ENCODE measurements at places on chromosomes 16 and 17.

- DNase-seq, result no peak
These were observed 45.8 kb upstream of the ATF7IP2 start for GRCh38 chr16:10339777-10340732.

- DNase-seq, result no peak
These were observed 1.6 kb downstream of the ITGA3 start for GRCh38 chr17:50057521-50057991.

DNA sequence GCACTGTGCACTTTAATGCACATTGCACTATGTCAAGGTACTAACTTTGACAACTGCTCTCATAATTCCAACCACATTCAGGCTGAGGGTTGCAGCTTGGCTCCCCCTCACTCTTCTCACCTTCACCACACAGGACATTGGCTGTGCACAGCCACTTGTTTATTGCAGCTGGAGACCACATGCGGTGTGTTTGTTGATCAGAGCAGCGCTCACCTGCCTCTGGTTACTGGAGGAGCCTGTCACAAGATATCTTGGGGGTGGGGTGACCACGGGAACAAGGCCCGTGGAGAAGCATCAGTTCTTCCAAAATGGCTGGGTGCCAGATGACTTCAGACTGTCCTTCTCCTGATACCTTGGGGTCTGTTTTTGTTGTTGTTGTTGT is 10.6 kb upstream of the CCL5 start:
- DNase-seq, result no peak

DNA sequence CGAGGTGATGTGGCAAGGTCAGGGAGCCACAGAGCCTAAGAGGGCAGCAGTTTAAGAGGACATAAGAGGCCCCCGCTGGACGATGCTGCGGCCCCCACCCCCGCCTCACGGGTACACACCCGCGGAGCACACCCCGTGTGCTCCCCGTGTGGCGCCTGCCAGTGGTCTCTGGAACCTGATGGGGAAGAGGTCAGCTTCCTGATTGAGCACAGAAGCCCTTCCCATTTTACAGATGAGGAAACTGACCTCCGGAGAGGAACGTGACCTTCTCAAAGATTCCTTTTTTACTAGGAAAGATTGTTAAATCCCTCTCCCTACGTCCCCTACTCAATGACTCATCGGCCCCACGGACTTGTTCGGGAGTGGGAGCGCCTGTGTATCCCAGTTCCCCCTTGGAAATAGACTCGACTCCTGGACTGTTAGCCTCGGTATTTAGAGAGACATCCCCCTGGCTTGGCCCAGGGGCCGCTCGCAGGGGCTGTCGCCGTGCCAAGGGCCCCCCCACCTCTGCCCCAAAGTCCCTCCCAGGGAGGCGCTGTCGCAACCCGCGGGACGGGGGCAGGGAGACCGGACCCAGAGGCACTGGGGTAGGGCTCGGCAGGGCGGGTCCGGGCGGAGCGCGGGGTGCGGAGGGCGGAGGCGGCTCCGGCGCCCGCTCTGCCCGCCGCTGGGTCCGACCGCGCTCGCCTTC is at the start of gene ABCC3:
Gene ABCC3 (plus strand): TSS at position 658 of the 691 bp plus-strand sequence. CDS start 56 bp downstream, outside the sequence.
- DNase-seq, result no peak

DNA sequence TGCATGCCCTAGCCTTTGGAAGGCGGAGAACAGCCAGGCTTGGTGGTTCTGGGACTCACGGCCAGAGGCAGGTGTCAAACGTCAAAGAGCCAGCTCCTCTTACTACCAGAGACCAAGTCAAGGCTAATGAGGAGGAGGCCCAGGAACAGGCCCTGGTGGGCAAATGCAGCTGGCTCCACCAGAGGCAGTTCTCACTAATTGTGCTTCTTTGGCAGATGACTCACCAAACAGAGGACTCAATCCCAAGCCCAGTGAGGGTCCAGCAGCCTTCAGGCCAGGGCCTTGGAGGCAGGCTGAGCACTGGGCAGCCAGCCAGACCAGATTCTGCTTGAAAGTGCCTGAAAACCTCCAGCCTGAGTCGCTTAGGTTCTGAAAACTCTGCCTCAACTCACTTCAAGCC is 336.5 kb upstream of the CDH5 start:
- no peak for DNase-seq

DNA sequence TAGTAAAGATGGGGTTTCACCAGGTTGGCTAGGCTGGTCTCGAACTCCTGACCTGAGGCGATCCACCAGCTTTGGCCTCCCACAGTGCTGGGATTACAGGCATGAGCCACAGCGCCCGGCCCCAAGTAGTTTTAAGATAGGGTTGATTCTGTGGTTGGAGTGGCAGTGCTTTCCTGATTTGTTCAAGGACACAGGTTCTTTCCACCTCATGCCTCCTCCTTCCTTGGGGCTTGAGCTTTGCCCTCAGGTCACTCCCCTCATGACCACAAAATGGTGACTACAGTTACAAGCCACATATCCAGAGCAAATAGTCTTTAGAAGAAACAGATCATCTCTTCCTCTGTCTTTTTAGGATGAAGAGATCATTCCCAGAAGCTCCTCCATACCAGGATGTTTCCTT is 25.3 kb upstream of the SMURF2 start:
- DNase-seq, result no peak

DNA sequence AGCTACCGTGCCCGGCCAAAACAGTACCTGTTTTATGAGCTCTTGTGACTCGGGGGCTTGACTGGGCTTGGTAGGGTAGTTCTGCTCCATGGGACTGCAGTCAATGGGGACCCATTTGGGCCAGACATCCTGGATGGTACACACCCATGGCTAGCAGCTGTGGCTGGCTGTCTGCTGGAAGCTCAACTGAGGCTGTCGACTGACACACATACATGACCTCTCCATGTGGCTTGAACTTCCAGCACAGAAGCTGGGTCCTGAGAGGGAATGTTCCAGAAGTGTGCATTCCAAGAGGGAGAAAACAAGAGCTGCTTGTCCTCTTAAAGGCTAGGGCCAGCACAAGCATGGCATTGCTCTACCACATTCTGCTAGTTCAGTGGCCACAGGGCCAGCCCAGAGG is 14.9 kb upstream of the NKD1 start:
- no peak for DNase-seq

DNA sequence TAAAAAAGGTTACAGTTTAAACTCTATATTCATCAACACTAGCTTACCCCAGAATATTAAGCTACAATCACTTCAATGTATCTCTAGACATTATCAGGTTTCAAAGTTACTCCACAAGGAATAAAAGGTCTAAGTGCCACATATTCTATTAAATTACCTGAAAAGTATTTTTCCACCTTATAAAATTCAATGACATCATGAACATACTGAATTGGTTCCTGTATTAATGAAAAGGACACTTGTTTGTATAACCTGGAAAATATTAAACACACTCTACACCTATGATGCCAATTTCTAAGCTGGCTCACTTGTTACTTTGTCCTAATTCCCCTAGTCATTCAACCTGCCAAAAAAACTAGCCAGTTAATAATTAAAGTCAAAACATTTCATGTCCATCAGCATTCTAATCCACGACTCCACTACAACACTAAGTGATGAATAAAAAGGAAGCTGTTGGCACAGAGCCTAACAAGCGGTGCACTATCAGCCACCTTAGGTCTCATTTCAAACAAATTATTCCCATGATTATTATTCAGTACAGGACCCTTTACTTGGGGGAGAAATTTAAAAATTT is 12.2 kb downstream of the MED13 start:
- DNase-seq, result no peak

DNA sequence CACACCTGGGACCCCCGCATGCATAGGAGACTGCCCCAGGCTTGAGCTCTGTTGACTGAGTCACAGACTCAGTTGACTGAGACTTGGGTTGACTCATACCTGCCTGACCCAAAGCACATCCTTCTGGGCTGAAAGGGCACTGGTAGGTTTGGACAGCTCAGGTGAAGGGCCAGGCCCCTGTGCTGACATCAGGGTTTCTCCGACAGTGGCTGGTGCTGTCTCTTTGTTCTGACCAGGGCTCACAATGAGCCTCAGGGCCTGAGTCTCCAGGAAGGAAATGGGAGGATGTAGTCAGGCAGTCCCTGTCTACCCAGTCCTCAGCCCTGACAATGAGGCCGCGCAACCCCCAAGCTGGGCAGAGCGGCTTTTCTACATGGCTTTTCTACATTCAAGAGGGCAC is 6.5 kb downstream of the SPNS2 start:
- no peak for DNase-seq

DNA sequence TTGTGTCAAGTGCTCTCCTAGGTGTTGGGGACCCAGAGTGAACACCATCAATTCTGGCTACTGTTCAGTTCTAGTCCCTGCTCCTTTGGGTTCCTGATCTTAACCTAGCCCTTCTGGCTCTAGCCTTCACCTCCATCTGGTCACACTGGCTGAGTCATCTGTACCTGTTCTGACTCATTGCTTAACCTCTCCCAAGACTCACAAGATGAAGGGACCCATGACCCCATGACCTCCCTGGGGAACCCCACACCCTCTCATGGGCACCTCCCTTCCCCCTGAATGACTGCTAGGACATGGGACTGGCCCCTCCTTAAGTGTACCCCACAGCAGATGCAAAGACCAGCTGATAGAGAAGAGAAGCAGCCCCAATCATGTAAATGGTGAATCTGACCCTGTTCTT is 345.8 kb upstream of the CDH5 start:
- no peak for DNase-seq

DNA sequence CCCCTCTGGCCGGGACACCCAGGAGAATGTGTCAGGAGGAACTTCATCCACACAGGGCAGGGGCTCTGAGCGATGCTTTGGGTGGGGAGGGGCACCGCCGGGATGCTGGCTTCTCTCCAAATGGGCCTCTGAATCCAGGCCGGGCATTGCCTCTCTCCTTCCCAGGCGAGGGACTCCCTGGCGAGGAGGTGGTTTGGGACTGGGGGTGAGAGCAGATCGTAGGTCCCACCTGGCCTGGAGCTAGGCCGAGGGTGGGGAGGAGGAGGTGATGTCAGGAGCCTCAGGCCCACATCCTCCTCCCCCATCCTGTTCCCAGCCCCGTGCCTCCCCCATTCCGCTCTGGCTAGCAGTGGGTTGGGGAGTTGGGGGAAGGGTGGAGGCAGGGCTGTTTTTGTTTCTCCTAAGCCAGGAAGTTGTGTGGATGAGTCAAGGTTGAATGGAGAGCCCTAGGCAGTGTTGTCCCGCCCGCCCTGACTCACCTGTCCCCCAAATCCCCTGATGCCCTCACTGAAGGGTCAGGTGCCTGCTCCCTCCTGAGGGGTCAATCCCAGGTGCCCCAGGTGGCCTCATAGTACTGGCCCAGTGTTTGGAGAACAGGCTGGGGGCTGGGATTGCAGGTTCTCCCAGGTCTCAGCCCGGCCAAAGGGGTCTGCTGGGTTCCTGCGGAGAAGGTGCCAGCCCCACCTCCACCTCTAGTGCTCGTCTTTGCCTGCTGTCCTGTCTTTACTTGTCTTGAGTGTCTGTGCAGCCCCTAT is 2.8 kb downstream of the GRB7 start:
- DNase-seq, result no peak

DNA sequence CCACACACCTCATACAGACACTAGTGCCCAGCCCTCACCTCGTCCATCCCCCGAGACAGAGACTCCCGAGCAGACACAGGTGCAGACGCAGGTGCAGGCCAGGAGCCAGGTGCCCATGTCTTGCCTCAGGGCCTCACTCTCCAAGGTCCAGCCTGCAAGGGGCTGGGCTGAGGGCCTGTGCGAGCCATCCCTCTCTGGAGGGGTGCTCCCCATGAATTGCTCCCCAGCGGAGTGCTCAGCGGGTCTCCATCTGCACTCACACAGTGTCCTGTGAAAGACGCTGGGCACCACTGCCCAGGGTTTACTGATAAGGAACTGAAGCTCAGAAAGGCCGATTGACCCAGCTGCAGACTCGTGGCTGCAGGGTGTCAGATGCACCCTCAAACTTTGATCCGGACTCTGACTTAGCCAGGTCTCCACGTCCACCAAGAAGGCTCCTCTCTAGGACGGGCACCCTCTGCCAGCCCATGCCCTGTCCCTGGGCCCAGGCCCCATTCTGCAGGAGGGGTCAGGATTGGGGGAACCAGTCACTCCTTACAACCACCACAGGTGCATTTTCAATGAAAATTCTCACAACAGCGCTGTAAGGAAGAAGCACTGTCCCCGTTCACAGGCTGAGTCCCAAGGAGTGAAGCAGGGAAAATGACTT is 16.9 kb downstream of the POLR3K start:
- no peak for DNase-seq

DNA sequence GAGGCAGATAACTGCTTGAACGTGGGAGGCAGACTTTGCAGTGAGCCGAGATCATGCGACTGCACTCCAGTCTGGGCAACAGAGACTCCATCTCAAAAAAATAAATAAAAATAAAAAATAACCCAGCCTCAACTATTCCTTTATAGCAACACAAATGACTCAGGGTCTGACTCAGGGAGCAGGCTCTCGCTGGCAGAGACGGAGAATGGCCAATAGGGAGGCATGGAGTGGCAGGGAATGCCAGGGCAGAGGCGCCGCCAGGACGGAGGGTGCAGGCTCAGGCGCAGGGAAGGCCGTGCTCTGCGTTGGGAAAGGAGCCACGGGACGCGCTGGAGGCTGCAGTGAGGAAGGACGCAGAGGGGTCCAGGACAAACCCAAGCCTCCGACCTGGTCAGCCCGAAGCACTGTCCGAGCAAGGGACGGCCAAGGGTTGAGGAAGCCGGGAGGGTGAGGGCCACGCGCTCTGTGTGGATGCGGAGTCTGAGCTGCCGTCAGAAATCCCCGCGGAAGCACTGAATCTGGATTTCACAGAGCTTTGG is 40.3 kb downstream of the PKD1 start:
- DNase-seq, result no peak

DNA sequence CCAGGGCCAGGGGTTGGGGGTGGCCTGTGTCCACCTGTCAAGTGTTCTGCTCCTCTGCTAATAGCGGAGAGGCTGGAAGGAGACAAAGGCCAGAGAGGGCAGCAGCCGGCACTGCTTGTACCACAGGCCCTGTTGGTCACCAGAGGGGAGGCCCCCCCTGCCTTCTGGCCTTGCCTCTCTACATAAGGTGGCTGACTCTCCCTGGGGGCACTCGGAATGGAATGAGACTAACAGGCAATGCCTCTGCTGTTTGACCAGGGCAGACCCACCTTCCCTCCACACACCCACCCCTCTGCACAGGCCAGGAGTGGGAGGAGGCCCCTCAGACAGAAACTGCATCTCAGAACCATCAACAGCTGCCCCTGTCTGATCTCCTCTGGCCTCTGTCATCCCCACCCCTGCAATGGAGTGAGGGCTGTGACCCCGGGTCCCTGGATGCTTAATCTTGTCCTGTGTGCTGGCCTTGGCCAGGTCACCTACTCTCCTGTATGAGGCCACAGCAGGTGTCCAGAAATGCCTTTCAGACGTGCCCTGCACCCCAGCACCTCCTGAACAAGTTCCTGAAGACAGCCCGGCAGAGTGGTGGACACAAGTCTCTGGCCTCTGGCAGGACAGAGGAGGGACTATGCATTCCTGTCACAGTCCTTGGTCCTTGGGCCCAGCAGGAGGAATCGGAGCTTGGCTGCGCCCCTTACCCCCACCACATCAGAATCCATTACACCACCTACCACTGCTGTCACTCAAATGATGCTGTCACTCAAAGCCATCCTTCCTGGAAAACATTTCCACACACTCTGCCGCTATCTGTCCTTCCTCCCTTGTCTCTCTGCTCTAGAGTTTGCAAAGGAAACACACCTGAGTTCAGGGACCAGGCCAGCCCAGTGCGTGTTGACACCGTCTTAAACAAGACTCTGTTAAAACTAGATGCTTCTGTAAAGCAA is 107.5 kb upstream of the ZNF750 start:
- no peak for DNase-seq

GRCh38 chr16:10827691-10828341 is 9.2 kb upstream of the TVP23A start:
- DNase-seq, result no peak
